ENCODE measurements at places on chromosomes 7 and 10. TPM values are rescaled to one million over a fixed set of nuclear protein-coding genes. Genes with fewer than 3 reads are reported as not detected.

The MOGAT3 gene
- total RNA-seq = not detected

The STK31 gene
- not detected for total RNA-seq

The RBM20 gene
- total RNA-seq = not detected

The PON3 gene
- not detected for total RNA-seq

The CYP2C19 gene
- 0.53 TPM for total RNA-seq

The CYP3A4 gene
- not detected for total RNA-seq

The TMEM184A gene
- total RNA-seq = not detected

The CNPY1 gene
- total RNA-seq = not detected

The FOXP2 gene
- total RNA-seq = not detected

The PARD3 gene
- 0.93 TPM for total RNA-seq

The SPDYE2 gene
- not detected for total RNA-seq

The PIK3CG gene
- total RNA-seq = 11.3 TPM

The ANTXRL gene
- total RNA-seq = not detected

The IGFBP1 gene
- not detected for total RNA-seq

The DNAJC9 gene
- total RNA-seq = 45.8 TPM

The FAM25C gene
- total RNA-seq = not detected

The HIF1AN gene
- 40.6 TPM for total RNA-seq

The C7orf57 gene
- 0.71 TPM for total RNA-seq

The ZNF479 gene
- total RNA-seq = not detected

The ZKSCAN1 gene
- total RNA-seq = 50.6 TPM

The CHAT gene
- not detected for total RNA-seq

The USP54 gene
- total RNA-seq = 4.9 TPM

The ENKUR gene
- not detected for total RNA-seq

The ZNF25 gene
- total RNA-seq = 7.4 TPM

The RAB18 gene
- total RNA-seq = 54.0 TPM

The TMEM196 gene
- not detected for total RNA-seq

The SPDYE2B gene
- total RNA-seq = not detected

The KEL gene
- total RNA-seq = 0.34 TPM

The FEZF1 gene
- not detected for total RNA-seq

The KMT2C gene
- 35.7 TPM for total RNA-seq

The NME8 gene
- total RNA-seq = not detected

The MAP3K8 gene
- total RNA-seq = 36.5 TPM

The ZNF398 gene
- 9.4 TPM for total RNA-seq

The CARD11 gene
- 108 TPM for total RNA-seq

The OR13A1 gene
- not detected for total RNA-seq

The FKBP6 gene
- total RNA-seq = not detected

The GAD2 gene
- not detected for total RNA-seq

The OR6B1 gene
- total RNA-seq = not detected

The GNB2 gene
- 228 TPM for total RNA-seq

The ZP3 gene
- total RNA-seq = 20.4 TPM

The CRHR2 gene
- 0.07 TPM for total RNA-seq
